Neural progenitor cell (in vitro differentiated cells): ENCODE measurements at places on chromosomes 4 and X. TPM values are rescaled to one million over a fixed set of nuclear protein-coding genes. Genes with fewer than 3 reads are reported as not detected.

- no peaks in the 10 kb centered on the region for H3K27me3 ChIP-seq
- no peak for DNase-seq
- no peaks in the 10 kb centered on the region for H3K4me1 ChIP-seq
Observed at GRCh38 chrX:17817251-17817650, 43.8 kb downstream of the RAI2 start.

UPF3B gene
- 12.4 and 21.7 TPM in 2 replicates for total RNA-seq

GPR78 gene
- 0.09 and 0.28 TPM in 2 replicates for total RNA-seq

GRCh38 chr4:26907731-26908599, 47.3 kb downstream of the STIM2 start:
- DNase-seq, result no peak
- H3K27me3 ChIP-seq, result no peaks in the 10 kb centered on the region
- no peak overlapping the region for H3K27ac ChIP-seq
- H3K36me3 ChIP-seq, result no peaks in the 10 kb centered on the region
- H3K4me1 ChIP-seq, result peaks cover 7% of the 10 kb centered on the region

DNA sequence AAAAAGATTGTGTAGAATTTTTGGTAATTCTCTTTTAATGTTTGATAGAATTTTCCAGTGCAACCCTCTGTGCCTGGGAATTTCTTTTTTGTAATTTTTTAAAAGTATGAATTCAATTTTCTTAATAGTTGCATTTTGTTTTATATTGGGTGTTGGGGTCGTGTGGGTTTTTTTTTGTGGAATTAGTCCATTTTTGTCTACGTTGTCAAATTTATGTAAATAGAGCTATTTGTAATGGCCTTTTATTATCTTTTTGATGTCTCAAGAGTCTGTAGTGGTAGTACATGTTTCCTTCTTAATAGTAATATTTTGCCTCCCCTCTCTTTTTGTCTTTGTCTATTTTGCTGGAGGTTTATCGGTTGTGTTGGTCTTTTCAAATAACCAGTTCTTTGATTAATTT, 64.4 kb downstream of the F11 start:
- H3K4me1 ChIP-seq, result no peaks in the 10 kb centered on the region
- no peak for DNase-seq
- H3K4me3 ChIP-seq, result no peak overlapping the region

DNA sequence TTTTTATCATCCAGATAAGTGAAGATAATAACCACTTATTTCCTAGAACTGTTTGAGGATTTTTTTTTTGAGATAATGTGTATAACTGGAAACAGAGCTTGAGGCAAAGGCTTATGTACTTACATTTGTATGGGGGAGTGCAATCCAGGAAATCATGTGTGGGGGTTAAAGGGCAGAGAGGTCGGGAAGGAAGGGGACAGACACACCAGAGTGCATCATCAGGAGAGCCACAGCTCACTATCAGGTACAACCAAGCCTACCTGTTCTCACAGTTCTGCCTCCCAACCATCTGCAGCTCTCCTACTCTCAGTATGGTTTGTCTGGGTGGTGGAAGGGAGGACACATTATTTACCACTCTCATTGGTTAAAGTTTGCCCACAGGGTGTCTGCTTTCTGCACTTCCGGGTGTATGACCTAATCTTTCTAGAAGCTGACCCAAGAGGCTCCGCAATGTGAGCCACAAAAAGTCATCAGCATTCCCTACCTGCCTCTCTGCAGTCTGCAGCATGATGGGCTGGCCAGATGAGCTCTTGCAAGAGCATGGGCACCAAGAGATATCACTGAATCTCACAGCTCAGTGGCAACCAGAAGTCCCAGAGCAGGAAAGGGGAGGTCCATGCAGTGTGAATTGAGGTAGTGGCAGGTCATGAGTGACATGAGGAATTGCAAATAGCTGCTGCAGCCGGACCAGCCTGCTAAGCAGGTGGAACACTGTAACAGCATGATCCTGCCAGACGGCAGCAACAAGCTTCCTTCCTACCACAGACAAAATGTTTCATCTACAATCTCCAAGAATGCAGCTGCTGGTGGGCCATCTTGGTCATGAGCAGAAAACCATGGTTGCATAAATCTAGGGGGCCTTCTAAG, 36.9 kb upstream of the SPRY1 start:
- no peaks in the 10 kb centered on the region for H3K27me3 ChIP-seq
- peaks cover 10% of the 10 kb centered on the region for H3K4me1 ChIP-seq
- no peak for DNase-seq
- no peaks in the 10 kb centered on the region for H3K36me3 ChIP-seq
- no peak overlapping the region for H3K4me3 ChIP-seq

DNA sequence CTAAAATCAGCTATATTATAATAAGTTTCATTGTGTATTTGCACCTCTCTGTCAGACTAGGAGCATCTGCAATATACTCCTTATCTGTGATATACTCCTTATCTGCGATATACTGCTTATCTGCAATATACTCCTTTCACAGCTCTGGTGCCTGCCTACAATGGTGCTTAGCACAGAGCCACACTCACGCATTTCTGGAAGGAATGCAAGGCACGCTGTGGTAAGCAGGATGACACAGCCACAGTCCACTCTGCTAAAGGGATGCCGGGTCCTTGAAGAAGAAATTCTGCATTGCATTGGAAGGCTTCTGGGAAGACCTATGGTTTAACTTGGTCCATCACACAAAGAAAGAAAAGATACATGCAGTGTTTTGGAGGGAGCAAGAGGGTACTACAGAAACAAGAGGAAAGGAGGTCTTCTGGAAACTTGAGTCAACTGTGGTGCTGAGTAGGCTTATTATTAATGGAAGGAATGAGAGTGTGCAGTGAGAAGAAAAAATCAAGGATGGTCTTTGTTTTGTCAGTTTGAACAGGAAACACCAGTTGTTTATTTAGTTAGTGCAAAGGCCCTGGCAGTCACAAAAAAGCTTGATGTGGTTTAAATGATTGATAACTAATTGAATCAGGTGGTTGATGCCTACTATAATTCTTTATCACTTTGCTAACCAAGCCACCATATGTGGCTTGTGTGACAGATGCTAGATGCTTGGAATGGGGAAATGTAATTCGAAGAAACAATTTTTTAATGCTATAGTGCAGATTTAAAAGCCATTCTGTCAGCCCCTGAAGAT, 342.3 kb downstream of the GRXCR1 start:
- H3K36me3 ChIP-seq, result no peaks in the 10 kb centered on the region
- H3K4me3 ChIP-seq, result no peak overlapping the region
- H3K27me3 ChIP-seq, result no peaks in the 10 kb centered on the region
- no peak for DNase-seq

CXXC4 gene
- total RNA-seq, result 23.6 and 40.2 TPM in 2 replicates

GAGE12C gene
- total RNA-seq, result not detected in 2 replicates

DNA sequence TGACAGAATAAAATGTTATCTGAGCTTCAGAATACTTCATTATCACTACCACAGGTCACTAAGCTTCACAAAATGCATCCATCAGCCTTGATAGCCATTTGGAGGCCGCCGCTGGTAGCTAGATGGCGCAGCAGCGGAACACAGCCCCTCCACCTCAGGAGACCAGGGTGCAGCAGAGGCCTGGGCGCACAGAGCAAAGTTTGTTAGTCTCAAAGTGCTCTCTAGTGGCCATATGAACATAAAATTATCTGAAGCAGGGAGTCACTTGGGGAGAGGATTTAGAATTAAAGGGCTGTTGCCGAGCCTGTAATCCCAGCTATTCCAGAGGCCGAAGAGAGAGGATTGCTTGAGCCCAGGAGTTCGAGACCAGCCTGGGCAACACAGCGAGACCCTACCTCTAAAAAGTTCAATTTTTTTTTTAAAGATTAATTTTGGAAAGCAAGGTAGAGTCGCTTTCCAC, 8.1 kb upstream of the DCTD start:
- no peaks in the 10 kb centered on the region for H3K36me3 ChIP-seq
- H3K27me3 ChIP-seq, result no peaks in the 10 kb centered on the region
- peak; percentile 83 for DNase-seq
- H3K27ac ChIP-seq, result no peak overlapping the region
- H3K4me3 ChIP-seq, result no peak overlapping the region
- H3K4me1 ChIP-seq, result no peaks in the 10 kb centered on the region

- H3K36me3 ChIP-seq, result no peaks in the 10 kb centered on the region
Observed at GRCh38 chr4:26136615-26137014, 184.2 kb upstream of the RBPJ start.
